ENCODE measurements at places on chromosomes 7 and 10.

DNA sequence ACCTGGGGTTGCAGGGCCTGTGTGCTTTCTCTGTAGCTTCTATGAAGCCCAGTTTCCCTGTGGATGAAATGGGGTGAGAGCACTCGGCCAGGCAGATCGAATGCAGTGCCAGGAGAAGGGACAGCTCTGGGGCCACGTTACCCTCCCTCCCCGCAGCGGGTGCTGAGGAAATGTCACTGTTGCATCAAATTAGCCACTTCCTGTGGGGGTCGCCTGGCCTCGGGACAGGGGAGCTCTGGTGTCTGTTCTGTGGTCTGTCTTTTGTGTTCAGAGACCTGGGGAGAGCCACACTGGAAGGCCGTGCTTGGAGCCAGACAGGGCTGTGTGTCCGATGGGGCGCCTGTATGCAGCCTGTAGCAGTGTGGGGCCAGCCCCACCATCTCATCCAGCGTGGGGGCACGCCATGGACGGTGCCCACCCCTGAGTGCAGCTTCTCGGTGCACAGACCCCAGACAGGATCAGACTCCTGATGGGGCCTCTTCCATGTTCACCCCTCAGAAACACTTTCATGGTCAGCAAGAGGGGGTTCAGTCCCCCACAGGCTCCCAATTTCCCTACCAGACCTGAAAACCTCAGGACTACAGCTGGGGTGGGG lies 13.6 kb downstream of the TTYH3 start:
- peak; percentile 71 for DNase-seq

GRCh38 chr10:100978121-100978900 lies 9.0 kb downstream of the MRPL43 start:
- no peak for DNase-seq

- no peak for DNase-seq
Measured at GRCh38 chr7:91080351-91080750, 183.9 kb upstream of the FZD1 start.

DNA sequence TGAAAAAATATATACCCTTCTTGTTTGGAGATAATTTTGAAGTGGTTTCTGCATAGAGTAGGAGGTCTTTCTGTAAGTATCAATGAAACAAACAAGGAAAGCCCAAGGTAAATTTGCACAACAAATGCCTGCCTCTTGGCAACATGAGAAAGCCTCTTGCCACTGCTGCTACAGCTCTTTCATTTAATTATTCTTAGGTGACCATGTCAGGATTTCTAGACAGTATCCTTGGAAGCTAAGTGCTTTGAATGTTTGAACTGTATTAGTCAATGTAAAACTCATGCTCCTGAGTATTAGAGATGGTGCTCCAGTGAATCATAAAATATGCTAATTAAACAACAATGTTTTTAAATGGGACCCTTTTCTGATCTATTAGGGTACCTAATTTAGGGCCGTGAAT lies 81.2 kb upstream of the ITGB1 start:
- DNase-seq = no peak

DNA sequence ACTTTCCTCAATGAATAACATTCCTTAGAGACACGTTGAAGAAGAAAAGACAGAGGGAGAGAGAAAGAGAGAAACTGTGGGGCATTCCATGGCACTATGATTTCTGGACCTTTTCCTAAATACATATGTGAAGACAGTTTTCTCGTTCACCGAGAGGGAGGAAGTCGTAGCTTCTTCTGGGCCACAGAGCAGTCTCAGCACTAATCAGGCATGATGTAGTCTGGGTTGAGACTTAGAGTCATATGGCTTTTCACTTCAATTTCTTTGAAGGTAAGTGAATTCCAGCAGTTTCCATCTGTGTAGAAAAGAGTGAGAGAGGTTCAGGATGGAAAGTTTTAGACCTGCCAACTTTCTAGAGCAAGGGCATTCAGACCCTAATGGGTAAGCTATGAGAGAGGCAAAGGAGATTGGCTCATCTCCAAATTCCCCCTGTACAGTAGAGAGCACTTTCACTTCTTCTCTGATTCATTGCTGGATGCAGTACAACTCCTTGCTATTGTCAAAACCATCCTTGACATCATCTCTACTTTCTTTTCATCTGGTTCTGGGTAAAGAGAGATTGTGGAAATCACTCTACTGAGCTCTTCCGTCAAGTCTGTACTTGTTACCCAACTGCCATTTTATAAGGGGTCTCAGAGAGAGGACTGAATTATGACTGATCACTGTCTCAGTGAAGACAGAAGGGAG lies 31.5 kb upstream of the OR9A4 start:
- DNase-seq = peak; percentile 6

- no peak for DNase-seq
Measured at GRCh38 chr10:110563132-110563531, 4.4 kb upstream of the SMC3 start.

DNA sequence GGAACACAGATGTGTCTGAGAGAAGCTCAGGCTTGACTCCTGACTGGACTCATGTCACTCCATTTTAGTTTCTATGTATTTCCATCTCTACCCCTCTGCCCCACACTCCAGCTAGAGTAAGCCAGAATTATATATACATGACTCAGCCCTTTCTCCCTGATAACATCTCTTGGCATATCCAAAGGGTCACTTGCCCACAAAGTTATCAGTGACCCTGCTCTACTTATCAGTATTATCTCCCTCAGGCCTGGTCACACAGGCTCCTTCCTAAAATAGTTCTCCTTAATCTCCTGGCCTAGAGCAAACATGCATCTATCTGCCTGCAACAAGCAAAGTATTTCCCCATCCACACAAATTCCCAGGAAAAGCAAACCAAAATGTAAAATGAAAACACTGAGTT lies 598.3 kb downstream of the SUGCT start:
- no peak for DNase-seq
